Calu3 (cell line): ENCODE measurements at places on chromosomes 6 and 20. TPM values are rescaled to one million over a fixed set of nuclear protein-coding genes. Genes with fewer than 3 reads are reported as not detected.

- DNase-seq = no peak
Measured at GRCh38 chr20:43293068-43293786, 103.5 kb upstream of the PTPRT start.

Gene BMP6
- total RNA-seq = 0.17 and 0.27 TPM in 2 replicates

DNA sequence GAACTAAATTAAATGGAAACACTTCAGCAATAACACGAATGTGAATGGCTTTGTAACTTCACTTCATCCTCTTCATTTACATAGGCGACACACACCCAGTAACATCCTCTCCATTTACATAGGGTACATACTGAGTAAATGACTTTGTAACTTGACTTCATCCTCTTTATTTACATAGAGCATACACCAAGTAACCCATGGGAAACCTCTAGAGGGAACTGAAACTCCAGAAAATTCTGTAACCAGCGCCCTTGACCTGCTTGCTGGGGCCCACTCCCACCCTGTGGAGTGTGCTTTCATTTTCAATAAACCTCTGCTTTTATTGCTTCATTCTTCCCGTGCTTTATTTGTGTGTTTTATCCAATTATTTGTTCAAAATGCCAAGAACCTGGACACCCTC is 81.6 kb upstream of the OPRM1 start:
- no peak for DNase-seq

- no peak for DNase-seq
Measured at GRCh38 chr6:91485047-91485446, 898.2 kb upstream of the MAP3K7 start.

Gene KIF25
- not detected in 2 replicates for total RNA-seq

Gene NOX3
- not detected in 2 replicates for total RNA-seq

Gene TRIM40
- 0.29 TPM in 1 of 2 replicates, not detected in the other for total RNA-seq

Gene ECT2L
- total RNA-seq = not detected in 2 replicates

Gene TXLNB
- total RNA-seq = 0.07 TPM in 1 of 2 replicates, not detected in the other

GRCh38 chr6:26611599-26611998 is 14.8 kb downstream of the ABT1 start:
- DNase-seq = no peak

DNA sequence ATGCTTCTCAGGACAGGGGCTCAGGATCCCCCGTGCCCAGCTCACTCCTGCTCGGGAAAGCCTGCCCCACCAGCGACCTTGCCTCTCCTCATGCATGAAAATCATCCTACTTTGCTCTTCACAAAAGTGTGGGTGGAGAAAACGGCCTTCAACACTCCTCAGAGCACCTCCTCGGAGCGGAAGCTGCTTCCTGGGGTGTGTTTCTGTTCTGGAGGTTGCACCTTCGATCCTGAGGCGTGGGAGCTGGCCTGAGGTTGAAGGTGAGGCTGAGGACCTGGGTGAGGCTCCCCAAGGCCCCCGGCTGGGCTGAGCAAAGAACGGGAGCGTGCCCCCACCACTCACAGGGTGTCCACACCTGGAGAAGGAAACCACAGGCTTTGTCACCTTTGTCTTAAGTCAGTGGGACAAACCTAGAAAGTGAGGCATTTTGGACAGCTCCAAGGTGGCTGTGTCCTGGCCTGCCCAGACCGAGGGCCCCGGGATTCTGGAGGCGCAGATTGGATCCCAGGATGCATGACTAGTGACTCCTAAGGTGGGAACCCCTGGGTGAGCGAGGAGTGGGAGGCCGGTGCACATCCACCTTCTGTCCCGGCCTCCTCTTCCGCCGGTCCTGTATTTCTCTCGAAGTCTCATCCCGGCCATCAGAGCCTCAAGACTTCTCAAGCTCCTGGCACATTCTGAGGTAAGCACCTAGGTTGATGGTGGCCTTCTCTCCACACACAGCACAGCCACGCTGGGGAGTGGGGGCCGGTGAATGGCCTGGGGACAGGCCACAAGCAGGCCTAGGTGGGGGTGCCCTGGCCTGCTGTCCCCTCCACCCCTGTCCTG is 104.7 kb downstream of the TMEM242 start:
- no peak for DNase-seq

Gene MCHR2
- not detected in 2 replicates for total RNA-seq

DNA sequence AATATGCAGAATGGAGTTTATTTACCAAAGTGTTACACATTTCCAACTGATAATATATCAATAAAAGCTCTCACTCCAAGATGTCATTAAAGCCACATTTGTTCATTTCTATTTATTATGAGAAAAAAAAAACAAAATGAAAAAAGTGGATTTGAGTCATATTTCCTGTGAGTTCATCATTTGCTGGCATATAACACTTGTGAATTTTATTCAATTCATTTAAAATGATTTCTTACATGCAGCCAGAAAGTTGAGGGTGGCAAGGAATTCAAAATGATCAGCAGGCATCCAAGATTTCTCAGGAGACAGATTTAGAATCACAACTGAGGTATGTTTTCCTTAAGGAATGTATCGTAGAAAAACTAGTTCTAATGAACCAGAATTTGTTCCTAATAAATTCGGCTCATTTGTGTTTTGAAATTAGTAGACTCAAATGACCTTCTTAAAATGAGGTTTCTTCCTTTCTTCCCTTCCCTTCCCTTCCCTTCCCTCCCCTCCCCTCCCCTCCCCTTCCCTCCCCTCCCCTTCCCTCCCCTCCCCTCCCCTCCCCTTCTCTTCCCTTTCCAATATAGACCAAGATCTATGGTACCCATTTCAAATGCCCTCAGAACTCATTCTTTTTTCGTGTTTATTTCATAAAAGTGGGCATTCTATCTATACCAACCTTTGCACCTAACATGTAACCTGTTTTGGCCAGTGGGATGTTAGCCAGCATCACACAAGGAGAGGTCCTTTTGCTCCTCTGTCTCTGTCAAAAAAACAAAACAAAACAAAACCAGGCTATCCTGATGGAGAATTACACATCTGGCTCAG is 357.9 kb upstream of the TSHZ2 start:
- DNase-seq = no peak

- DNase-seq = no peak
Measured at GRCh38 chr6:159826004-159826403, 25.9 kb downstream of the PNLDC1 start.

DNA sequence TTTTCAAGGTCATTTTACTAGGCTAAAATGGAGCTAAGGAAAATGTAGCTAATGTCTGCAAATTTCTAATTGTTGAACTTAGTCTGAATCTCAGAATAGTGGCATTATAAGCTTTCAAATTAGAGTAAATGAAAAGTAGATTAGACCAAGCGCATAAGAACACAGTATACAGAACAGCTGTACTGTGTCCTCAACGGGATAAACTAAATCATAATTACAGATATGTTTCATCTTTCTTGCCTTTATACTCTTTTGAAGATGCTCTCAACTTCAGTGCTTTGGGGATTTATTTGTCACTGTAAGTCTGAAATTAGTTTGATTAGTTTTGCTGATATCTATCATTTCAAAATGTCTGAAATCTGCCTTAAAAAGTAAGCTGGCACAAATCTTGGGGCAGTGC is 305.4 kb downstream of the LAMA2 start:
- DNase-seq = no peak

DNA sequence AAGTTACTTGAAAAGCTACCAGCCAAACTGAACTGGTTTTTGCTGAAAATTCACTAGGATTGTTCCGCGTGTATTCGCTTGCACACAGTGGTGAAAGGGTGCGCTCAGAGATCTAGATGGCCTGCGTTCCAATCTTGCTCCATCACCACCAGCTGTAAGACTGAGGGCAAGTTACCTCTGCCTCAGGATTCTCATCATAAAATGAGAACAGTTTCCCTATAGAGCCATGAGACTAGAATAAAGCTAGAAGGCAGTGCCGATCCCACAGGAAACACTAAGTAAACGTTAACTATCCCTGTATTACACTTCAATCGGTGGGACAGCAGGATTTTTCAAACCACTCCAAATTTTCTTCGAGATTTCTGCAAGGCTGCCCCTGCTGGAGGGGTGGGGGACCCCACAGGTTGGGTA is 838 bp downstream of the AHCY start:
- DNase-seq = peak; percentile 23

GRCh38 chr6:31940256-31940664 is 5.6 kb upstream of the CFB start:
- peak; percentile 82 for DNase-seq

DNA sequence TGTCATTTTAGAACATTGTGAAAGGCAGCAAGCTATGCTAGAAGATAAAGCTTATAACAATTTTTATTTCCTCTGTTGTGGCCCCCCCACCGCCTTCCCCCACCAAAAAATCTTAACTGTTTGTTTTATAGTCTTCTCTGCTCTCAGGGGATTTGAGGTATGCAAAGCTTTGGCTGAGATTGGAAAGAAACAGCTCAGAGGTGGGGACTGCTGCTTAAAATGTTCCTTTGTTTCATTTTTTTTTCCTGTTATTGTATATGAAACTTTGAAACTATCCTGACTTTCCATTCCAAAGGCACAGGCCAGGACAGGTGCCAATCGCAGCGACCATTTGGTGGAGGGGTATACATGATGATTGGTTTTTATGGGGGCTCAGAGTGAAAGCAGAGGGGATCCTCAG is 114.7 kb upstream of the PHACTR1 start:
- no peak for DNase-seq

DNA sequence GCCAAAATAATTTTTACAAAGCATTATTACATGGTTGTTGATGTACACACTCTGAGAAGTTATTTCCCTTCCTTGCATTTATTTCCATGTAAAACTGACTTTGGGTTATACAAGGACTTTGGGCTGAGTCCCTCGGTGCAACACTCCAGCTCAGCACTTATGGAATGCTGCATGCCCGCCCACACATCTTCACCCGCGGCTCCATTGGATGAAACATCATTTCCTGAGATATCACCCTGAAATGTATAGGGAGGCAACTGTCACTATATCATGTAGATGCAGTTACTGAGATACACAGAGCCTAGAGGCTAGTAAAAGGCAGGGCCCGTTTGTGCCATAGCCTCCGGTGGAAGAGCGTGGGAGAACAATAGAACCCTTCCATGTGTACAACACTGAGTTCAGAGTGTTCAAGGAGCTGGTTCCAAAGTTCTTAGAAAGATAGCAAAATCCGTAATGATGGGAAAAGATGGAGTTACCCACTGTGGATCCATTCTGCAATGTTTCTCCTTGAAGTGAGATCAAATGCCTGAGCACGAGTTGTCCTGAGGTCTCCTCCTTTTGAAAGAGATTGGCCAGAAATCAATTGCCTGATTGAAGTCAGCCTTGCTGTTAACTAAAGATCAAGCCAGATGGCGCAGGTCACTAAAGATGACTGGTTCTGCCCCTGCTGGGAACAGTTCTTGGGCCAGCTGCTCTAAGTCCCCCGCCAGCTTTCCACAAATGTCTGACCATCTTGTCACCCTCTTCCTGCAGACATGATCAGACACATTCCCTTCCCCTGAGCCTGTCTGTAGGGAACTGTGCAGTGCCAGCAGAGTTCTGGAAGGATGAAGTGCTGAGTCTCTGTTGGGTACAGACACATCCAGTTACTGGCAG is 100.9 kb upstream of the IYD start:
- no peak for DNase-seq

Gene MUC21
- total RNA-seq = not detected in 2 replicates

DNA sequence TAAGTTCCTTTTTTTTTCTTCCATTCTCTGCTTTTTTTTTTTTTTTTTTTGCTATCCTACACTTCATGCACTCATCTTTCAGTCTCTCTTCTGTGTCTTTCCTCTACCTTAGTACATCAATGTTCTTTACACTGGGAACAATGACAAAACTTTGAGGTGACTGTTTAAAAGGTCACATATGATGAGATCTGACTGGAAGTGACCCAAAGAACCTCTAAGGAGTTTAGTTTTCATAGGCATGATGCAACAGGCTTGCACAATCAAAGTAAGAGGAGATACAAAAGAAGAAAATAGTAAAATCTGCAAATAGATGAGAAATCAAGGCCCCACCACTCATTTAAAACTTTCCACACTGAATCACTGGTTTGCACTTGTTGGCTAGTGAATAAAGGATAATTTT is 840.8 kb downstream of the TBC1D32 start:
- no peak for DNase-seq

DNA sequence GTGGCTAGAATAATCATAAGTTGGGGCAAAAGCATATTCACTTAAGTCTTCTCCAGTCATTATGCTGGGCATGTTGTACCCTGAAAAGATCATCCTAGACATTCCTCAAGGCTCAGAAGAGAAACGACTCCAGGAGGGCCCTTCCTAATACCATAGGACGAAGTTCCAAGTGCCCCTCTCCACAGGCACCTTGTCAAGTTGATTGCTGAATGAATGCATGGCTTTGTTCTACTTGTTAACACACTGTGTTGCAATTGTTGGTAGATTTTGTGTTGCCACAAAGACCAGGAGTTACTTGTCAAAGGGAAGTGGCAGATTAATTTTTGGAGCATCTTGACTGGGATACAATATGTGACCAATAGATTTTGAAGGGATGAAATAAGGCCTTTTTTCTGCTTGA is 194.3 kb upstream of the SMLR1 start:
- no peak for DNase-seq

DNA sequence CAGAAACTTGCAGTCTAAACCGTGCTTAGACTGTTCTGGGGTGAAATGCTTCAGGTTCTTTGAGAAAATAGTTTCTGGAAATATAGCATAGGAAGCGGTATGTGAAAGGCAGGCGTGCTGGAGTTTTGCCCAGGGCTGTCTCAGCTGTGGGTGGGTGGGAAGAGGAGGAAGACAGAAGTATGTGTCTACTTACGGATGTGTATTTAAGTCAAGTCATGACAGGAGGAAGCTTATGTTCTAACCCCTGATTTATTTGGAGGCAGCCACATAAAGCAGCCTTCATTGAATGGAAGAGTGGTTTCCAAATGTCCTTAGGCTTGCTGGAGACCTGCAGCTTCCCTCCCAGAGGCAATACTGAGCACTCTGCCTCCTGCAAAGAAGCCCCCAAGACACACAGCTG is 345.8 kb upstream of the PRND start:
- no peak for DNase-seq

- DNase-seq = no peak
Measured at GRCh38 chr6:154277629-154278017, 79.0 kb downstream of the IPCEF1 start.

DNA sequence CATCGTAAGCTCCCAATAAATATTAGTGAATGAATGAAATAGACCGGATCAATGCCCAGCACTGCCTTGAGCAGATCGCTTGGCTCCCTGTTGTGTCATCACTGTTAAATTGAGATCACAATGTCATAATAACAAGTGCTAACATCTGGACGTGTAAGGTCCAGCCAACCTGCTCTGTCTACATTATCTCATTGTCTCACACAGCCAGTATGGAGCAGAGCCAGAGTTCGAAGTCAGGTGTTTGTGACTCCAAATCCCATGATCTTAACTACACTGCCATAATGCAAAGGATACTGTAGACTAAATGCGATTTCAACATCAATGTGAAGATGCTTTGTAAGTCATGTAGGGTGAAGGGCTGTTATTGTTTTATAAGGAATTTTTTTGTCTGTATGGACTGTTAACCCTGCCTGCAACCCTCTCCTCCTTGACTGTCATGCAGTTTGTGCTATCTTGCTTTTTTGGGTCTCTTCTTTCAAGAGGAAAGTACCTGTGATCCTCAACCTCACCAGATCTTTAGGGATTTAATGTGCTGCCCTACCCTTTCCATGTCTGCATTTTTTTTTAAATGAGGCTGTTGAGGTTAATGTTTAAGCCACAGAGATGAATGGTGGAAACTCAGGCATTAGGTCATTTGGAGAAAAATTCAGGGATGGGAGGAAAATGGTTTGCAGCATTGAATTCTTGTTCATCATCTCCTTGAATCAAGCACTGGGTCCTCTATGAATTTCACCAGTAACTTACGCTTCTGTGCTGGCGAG is 49.0 kb upstream of the OCSTAMP start:
- DNase-seq = no peak
